Omental fat pad (tissue), 4 donors: ENCODE measurements at places on chromosomes 7 and 10.

DNA sequence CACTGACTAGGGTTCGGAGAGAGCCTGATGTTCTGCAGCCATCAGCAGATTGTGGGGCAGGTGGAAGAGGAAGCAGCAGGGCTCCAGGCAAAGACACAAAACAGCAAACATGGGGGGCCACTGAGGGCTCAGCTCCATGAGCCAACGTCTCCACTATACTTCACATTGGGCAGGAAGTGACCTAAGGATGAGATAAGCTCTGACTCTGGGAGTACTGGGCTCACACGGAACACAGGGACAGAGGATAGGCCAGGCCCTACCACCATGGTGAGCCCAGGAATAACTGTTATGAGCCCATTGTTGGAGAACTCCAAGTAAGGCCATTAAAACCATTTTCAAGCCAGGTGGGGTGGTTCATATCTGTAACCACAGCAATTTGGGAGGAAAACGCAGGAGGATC is 14.9 kb upstream of the MRPS24 start:
- no peak for DNase-seq

GRCh38 chr10:127592586-127592985 is 43.5 kb downstream of the NPS start:
- DNase-seq = no peak

- DNase-seq = no peak
These were observed 5.7 kb downstream of the FAM53B start for GRCh38 chr10:124738441-124738840.

DNA sequence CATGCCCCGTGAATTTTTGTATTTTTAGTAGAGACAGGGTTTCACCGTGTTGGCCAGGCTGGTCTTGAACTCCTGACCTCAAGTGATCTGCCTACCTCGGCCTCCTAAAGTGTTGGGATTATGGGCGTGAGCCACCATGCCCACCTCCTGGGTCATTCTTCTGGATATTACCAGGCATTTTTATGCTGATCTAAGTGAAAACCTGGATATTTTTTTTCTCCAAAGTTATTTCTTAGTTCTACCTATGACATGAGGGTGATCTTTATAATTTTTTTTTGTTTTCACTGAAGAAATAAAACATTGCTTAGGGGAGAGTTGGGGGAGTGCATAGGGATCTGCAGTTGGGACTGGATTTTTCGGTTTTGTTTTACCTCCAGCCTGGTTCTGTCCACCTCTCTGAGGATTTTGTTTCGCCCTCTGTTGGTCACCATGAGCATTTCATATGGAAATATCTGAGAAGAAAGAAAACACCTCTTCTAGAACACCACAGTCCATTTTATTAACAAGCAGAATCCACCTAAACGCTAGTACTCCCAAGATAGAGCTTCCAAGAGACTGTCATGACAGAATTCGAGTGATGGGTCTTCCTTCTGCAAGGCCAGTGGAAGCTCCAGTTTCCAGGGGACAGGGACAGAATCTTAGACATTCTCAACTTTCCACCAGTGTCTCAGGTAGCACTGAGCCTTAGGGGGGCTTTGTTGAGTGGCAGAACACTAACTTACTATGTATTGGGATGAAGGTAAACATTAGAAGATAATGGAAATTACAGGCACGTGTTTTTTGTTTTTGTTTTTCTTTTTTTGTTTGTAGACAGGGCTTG is 33.4 kb upstream of the AFAP1L2 start:
- DNase-seq = no peak

- DNase-seq = no peak
These were observed 178.8 kb upstream of the ITGB1 start for GRCh38 chr10:33136781-33137180.

GRCh38 chr10:14184841-14185315 is 145.8 kb downstream of the FRMD4A start:
- DNase-seq = no peak

DNA sequence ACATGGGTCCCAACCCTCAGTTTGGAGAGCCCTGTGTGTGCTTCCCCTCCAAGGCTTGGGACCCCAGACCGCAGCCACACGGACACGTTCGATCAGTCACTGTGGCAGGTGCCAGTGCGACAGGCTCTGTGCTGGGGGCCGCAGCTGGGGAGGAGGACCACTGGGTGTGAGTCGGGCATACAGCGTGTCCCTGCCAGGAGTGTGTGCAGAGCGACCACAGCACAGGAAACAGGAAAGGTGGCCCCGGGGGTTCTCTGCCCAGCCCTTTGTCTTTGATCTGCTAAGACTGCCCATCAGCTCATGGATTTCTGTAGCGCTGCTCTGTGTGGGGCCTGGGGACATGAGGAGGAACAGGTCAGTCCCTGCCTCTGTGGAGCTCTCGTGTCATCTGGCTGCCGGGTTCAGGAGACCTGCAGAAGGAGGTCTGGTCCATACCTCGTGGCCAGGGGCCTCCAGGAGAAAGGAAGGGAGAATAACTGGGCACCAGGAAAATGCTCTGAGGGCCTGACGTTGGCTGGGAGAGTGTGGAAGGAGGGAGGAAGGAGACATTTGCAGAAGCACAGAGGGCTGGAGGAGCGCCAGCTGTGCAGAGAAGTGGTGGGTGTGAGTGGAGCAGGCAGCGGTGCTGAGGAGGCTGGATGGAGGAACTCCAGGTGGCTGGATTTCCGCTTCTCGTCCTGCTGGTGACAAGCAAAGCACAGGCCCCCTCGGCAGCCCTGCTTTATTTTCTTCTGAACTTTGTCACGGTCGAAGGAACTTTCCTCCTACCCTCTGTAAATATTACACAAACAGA is 4.1 kb downstream of the NUDT1 start:
- no peak for DNase-seq

GRCh38 chr7:121530227-121531174 is 134.4 kb upstream of the FAM3C start:
- DNase-seq = no peak

GRCh38 chr10:44854693-44855350 is 56.3 kb upstream of the TMEM72 start:
- no peak for DNase-seq

- DNase-seq = no peak
These were observed 25.1 kb downstream of the FAM13C start for GRCh38 chr10:59337201-59337652.

DNA sequence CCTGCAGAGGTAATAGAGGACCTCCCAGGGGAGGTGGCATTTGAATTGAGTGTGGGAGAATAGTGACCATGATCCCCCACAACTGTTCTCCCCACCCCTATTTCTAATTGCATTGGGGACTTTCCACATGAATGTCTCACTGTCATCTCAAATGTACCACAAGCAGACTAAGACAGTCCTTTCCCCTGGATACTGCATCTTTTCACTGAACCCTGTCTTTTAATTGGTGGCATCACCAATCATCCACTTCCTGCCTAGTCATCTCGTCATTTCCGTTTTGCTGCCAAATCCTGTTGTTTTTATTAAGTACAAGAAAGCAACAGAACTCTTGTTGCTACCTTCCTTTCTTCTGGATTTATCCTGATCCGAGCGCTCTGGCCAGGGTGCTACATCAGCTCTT is 120.3 kb downstream of the NRP1 start:
- no peak for DNase-seq

DNA sequence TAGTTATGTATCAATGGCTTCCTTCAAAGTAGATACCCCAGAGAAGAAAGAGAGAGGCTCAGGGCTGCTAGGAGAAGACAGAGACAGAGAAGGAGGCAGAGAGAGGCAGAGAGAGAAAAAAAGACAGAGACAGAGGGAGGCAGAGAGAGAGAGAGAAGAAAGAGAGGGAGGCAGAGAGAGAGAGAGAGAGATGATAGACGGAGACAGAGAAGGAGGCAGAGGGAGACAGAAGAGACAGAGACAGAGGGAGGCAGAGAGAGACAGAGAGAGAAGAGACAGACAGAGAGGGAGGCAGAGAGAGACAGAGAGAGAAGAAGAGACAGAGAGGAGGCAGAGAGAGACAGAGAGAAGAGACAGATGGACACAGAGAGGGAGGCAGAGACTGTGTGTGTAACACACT is 187.9 kb downstream of the DNAJB6 start:
- no peak for DNase-seq

DNA sequence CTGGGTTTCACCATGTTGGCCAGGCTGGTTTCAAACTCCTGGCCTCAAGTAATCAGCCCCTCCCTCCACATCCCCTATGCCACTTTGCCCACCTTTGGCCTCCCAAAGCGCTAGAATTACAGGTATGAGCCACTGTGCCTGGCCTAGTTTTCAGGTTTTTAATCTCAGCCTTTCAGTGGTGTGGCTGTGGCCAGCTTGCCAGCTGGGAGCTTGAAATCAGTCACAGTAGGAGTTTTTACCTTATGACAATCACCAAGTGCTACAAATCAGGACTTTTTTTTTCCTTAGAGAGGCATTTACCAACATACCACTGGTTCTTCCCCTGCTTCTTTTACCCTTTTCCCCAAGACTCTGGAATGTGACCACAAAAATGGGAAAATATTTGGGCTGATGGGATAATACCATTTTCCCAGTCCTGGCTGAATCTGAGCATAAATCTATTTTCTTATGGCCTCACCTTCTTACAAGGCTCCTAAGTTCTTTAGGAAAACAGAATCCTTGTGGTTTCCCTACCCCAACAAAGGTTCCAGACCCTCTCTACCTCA is 6.2 kb downstream of the STEAP4 start:
- DNase-seq = no peak

DNA sequence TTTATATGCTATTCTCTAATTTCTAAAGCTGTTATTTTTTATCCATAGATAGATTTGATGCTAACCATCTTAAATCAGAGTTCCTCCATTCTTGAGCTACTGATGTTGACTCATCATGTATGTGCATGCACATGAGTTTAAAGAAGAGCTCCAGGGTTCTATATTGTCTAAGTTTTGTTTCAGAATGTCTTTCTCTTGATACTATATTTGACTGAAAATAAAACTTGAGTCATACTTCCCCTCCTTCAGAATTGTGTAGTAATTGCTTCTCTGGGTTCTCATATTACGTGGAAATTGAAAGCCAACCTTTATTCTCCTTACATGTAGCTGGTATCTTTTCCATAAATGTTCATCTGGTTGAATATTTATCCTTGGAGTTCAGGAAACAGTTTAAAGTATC is 89.4 kb downstream of the LRRTM3 start:
- DNase-seq = no peak

DNA sequence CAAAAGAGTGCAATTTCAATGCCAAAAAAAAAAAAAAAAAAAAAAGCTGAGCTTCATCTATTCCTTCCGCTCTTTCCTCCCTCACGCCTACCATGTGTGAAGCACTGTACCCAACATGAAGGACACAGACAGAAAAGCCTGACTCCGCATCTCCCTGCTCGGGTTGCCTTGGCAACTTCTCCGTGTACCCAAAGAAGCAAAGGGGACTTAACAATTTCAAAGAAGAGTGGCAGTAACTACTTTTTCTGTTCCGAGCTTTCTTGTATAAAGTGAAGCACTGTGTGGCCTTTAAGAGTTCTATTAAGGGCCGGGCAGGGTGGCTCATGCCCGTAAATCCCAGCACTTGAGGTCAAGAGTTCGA is 177.7 kb downstream of the PRKCQ start:
- no peak for DNase-seq

- no peak for DNase-seq
These were observed 738.1 kb downstream of the KCNMA1 start for GRCh38 chr10:76899490-76899889.

- no peak for DNase-seq
These were observed 100.9 kb downstream of the PHTF2 start for GRCh38 chr7:77899516-77899915.

DNA sequence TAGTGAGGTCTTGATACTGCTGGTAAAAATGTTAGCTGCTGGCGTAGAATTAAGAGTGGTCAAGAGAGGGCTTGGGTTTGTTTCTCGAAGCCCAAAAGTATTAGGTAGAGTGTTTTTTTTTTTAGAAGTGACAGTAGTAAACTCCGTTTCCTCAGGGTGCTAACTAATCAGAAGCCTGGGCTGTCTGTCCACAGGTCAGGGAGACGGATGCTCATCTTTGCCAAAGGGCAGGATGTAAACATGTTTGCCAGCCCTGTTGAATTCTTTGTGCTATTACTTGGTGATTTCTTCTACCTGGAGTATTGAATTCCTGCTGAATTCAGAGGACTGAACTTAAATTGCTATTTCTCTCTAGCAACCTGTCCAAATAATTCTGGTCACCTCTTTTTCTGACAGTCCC is 117.1 kb downstream of the SND1 start:
- DNase-seq = no peak

- no peak for DNase-seq
These were observed 31.2 kb downstream of the CFAP46 start for GRCh38 chr10:132910901-132911785.

DNA sequence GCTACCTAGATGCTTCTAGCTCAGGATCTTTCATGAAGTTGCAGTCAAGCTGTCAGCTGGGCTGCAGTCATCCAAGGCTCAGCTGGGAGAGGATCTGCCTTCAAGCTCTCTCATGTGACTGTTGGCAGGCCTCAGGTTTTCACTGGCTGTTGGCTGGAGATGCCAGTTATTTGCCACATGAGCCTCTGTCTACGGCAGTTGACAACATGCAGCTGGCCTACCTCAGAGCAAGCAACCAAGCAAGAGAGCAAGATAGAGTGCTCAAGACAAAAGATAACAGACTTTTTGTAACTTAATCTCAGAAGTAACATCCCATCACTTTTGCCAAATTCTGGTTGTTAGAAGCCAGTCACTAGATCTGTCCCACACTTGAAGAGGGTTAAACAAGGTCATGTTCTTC is 125.8 kb downstream of the TPST1 start:
- no peak for DNase-seq

DNA sequence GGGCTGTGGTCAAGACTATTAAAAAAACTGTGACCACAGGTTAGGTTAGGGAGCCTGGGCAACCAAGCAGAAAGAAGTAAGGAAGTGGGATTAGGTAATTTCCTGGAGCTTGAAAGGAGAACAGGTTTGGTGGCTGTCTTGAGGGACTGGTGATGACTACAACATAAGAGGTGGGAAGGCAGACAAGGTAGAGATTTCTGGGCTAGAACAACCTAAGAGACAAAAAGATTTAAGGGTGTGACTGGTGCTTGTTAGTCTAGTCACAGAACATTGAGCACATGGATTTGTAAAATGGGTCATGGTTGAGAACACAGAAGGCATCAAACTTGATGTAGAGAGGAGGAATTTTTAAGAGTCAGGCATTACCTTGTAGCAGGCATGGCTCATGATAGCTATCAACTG is 123.7 kb upstream of the ASAH2 start:
- no peak for DNase-seq

DNA sequence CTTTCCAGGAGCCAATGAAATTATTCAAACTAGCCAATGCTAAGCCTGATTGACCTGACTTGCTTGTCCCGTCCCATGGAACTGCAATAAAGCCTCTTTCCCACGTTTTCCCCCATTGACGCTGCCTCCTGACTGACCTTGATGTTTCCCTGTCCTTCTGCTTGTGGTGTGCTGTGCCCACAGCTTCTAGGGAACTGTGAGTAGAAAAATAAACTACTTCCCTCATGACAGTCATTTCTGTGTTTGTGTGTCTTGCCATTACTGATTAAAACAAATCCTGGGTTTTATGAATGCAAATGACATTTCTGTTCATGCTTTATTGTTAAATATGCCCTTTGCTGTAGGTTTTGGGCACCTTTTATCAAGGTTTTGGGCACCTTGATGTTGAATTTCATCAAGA is 91.3 kb upstream of the ABI1 start:
- DNase-seq = no peak

DNA sequence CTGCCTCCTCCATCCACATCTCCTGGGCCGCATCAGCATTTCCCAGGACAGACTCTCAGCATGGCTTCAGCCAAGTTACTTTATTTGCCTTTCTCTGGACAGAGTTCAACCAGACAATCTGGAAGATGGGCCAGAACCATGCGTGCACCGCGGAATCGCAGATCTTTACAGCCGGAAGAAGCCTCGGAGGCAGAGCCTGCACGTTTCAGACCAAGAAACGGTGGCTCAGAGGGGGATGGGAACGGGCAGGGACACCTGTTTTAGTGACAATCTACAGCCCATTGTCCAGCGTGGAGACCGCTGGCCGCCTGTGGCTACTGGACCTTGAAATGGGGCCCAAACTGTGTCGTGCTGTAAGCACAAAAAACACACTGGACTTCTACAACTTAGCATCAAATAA is 3.5 kb downstream of the VIPR2 start:
- DNase-seq = no peak
